ENCODE measurements at places on chromosomes 5 and 9.

GRCh38 chr5:133234911-133235310 lies 183.1 kb downstream of the HSPA4 start:
- no peak for DNase-seq

DNA sequence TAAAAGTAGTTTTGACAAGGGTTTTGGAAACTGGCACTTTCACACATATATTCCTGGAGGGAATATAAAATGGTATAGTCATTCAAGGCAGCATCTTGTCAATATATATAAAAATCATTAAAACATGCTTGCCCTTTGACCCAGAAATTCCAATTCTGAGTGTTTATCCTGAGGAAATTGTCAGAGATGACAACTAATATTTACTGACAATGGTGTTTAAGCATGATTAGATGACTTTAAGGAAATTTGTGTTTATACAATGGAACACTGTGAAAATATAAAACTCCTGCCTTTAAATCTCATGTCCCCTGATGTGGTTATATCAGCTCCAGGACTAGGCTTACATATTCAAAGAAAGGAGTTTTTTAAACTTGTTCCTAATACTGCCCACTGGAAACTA lies 25.6 kb downstream of the PCSK1 start:
- no peak for DNase-seq

GRCh38 chr5:138626333-138626944 lies 51.2 kb upstream of the HSPA9 start:
- DNase-seq = no peak

DNA sequence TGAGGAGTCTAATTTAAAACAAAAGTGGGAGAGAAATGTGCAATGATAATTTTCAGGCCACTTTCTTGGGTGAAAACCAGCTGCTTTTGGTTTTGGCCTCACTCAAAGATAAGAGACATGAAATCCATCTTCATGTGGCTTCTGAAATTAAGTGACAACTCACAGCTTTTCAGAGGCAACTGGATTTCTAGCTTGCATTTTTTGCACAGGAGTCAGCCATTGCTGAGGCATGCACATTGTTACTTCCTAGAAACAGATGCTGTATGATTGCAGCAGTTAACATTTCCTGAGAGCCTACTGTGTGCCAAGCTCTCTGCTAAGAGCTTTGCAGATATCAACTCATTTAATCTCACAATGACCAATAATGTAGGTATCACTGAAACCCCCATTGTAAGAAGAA lies 562.6 kb downstream of the NR2F1-AS1 start:
- DNase-seq = no peak

- DNase-seq = no peak
Measured at GRCh38 chr9:94941211-94941875, 214.8 kb downstream of the AOPEP start.

DNA sequence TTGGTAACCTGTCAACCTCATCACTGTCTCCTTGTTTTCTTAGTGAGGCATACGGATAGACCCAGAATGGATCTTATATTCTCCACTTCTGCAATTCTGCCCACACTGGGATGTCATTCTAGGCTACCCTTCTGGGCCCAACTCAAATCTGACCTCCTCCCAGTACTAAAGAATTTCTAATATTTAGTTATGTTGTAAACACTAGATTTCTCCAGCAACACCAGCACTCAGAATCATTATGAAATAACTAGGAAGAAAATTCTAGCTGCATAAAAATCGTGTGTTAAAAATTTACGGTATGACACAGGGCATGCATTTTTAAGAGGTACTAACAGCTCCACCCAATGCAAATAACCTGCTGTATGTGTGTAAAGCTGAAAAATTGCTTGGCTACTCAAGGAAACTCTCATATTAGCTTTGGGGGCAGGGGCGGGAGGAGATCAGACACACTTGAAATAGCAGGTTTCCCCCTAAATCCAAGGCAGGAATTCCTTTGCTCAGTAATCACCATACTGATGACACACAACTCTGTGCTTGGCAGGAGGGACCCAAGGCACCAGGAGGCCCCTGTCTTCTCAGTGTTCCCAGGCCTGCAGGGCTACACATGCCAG lies 27.3 kb downstream of the MACROH2A1 start:
- DNase-seq = no peak
